DMS79 treated with DMSO at 0.1 percent for 48 hours (cell line): ENCODE measurements at places on chromosomes 7 and 10.
A peak's percentile ranks its signal among the peaks of the same experiment; 100 is the strongest.

- no peak for DNase-seq
Measured at GRCh38 chr10:107002068-107002467, 162.4 kb downstream of the SORCS1 start.

- no peak for DNase-seq
Measured at GRCh38 chr7:14233868-14234369, 244.5 kb upstream of the ETV1 start.

- DNase-seq, result no peak
Measured at GRCh38 chr7:18378989-18379605, 116.5 kb upstream of the HDAC9 start.

- DNase-seq, result no peak
Measured at GRCh38 chr7:68707958-68708357, 890.3 kb upstream of the AUTS2 start.

- no peak for DNase-seq
Measured at GRCh38 chr10:60031664-60032063, 125.3 kb upstream of the CCDC6 start.

DNA sequence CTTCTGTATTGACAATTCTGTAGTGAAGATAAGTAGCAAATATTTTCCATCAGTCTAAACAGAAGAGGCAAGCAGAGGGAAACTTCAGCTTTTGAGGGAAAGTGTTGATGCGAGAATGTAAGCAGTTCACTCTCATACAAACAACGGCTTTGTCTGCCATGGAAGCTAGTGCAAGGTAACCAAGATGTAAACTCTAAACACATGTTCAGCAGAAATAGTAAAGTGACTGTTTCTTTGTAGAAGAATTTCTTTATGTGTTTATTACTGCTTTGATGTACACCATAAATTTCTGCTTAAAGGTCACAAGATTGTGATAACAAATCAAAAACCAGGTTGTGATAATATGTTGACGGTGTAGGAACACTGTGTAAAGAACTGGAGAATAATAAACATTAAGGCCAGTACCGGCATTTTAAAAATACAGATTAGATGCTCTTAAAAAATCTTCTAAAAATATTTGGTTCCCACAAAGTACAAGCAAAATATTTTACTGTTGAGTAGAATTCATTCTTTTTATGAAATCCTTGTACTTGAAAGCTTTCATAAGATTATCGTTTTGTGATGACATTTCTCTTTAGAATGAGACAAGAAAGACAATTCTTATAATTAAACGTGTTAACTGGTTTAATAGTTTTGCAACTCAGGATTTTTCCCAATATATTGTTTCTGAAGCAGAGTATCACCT lies 34.2 kb downstream of the SEMA3C start:
- no peak for DNase-seq

DNA sequence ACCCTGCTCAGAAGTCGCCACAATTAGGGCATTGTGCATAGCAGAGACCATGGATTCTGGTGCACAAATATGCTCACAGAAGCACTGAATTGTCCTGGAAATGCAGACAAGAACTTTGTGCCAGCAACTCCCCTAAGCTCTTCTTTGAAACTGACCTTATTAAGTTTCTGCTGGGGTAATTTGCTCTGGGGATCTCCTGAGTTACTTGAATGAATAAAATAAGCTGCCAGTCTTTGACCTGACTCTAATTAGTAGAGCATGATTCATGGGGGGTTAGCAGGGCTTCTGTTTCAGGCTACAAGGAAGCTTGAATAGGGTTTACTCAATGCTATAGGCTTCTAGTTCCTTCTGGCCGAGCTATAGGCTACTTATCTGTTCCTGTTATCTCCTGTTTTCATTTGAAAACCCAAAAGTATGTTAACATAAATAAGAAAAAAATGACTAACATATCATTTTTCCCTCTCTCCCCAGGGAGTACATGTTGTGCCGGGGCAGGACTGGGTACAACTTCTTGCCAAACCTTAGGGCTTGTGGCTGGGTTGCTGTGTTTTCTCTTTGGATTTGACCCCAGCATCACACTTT lies 169.0 kb upstream of the TMEM229A start:
- DNase-seq, result no peak

DNA sequence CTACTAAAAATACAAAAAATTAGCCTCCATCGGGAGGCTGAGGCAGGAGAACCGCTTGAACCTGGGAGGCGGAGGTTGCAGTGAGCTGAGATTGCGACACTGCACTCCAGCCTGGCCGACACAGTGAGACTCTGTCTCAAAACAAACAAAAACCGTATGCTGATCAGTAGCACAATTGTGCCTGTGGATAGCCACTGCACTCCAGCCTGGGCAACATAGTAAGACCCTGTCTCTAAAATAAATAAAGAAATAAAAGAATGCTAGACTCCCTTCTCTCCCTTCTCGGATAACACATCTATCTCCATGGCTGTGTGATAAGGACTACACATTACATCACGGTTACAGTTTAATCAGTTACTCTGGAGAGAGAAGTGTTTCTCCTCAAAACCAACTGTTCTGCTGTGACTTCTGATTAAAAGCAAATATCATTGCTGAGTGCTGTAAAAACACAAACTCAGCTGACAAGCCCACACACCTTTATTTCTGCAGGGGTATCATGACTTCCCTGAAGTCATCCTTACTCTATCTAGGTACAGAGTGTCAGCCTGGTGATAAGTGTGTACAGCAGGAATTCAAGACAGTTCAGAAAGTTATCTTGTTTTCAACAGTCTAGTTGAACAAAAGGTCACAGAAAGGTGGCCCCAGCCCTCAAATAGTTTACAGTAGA lies 5.3 kb upstream of the ARHGAP19 start:
- no peak for DNase-seq

GRCh38 chr7:149824748-149825566 lies 13.2 kb upstream of the ZNF862 start:
- DNase-seq, result no peak

DNA sequence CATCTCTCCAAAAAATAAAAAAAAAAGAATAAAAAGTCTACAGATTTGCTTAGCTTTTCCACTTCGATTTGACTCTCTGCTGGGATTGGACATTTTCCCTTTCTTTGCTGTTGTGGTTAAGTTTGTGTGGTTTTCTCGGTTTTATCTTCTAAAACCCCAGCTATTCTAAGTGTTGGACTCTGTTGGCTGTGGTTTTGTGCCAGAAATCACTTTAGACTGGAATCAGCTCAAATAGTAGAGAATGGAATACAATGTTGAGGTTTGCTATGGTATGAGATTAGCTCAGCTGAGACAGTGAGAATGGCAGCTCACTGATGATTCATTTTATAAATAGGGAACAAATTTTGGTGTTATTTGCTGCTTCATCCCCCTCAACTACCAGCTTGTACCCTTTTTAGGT lies 116.0 kb downstream of the BUB3 start:
- no peak for DNase-seq

- peak; percentile 91 for DNase-seq
Measured at GRCh38 chr7:88219781-88220747, at the start of gene SRI. Gene SRI, minus strand, starts transcription at chr7:88220038. Its CDS starts 12 bp downstream, at chr7:88220026.

GRCh38 chr10:90787393-90788198 lies 70.2 kb downstream of the HTR7 start:
- no peak for DNase-seq

DNA sequence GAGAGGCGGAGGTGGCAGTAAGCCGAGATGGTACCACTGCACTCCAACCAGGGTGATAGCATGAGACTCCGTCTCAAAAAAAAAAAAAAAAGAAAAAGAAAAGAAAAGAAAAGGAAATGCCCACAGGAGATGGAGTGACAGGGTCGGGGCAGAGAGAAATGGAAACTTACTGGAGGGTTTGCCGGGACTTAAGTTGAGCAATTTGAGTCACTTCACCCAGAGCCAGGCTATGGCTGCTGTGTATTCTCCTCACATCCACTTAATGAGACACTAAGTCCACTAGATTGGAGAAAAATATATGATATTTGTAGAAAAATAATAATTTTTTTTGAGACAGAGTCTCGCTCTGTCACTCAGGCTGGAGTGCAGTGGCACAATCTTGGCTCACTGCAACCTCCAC lies 4.6 kb upstream of the PFKFB3 start:
- DNase-seq, result no peak

GRCh38 chr10:30827531-30828120 lies 198.1 kb upstream of the LYZL2 start:
- no peak for DNase-seq

GRCh38 chr7:100493476-100494264 lies 9.9 kb downstream of the NYAP1 start:
- DNase-seq, result no peak

DNA sequence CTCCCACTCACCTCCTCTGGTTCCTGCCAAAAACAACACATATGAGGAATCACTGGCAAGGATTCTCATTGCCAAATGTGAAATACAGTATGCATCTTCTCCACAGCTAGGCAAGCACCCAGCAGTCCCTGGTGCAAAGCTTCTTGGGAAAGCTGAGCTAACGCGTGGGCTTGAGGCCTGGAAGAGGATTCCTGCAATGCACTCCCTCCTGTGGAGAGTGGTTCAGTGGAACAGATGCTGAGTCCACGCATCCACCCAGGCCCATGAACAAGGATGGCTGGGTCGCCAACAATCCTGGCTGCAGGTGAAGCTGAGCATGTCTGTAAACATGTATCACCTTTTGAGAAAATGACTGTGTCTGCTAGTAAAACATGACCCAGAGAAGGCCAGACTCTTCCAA lies 113.2 kb upstream of the CHST15 start:
- no peak for DNase-seq

DNA sequence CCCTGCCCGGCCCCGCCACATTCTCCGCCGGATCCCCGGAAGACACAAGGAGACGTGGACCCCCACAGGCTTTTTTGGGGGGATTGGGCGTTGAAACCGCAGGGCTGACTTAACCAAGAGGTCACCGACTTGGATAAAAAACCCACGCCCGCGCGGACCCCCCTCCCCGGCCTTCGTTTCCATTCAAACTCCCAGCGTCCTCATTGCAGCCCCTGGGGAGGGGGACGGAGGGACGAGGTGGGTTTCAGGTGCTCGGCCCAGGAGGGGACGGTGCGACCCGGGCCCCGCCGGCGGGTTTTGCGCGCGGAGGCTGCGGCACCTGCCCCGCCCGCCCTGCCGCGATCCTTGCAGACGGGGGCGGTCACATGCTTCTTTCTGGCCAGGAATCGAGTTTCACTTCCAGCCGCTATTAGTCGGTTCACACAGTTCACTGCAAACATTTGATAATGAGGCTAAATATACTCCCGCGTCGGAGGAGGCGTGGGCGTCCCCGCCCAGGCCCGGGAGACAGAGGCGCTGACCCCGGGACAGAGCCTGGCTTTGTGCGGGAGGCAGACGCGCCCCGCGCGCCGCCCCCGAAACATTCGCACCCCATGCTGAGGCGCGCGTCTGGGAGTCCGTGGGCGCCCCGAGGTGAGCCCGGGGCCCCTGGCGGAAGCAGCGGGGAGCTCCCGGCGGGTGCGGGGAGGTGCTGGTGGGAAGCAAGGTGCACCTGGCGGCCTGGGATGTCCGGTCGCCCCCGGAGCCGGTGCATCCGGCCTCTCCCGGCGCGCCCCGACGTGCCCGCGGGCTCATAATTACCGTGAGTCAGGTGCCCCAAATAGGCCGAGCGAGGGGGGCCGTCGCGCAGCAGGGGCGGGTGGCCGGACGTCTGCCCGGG lies 2.7 kb upstream of the PDGFA start:
- peak; percentile 41 for DNase-seq

GRCh38 chr7:157467496-157468212 lies 130.8 kb downstream of the DNAJB6 start:
- DNase-seq, result no peak

GRCh38 chr10:122503886-122504609 lies 42.7 kb downstream of the HTRA1 start:
- no peak for DNase-seq

GRCh38 chr7:80918399-80918798 lies 452 bp downstream of the SEMA3C start:
- peak; percentile 77 for DNase-seq

GRCh38 chr10:66629996-66630395 lies 295.8 kb upstream of the LRRTM3 start:
- no peak for DNase-seq

- no peak for DNase-seq
Measured at GRCh38 chr7:43753271-43753810, 5.1 kb upstream of the BLVRA start.

DNA sequence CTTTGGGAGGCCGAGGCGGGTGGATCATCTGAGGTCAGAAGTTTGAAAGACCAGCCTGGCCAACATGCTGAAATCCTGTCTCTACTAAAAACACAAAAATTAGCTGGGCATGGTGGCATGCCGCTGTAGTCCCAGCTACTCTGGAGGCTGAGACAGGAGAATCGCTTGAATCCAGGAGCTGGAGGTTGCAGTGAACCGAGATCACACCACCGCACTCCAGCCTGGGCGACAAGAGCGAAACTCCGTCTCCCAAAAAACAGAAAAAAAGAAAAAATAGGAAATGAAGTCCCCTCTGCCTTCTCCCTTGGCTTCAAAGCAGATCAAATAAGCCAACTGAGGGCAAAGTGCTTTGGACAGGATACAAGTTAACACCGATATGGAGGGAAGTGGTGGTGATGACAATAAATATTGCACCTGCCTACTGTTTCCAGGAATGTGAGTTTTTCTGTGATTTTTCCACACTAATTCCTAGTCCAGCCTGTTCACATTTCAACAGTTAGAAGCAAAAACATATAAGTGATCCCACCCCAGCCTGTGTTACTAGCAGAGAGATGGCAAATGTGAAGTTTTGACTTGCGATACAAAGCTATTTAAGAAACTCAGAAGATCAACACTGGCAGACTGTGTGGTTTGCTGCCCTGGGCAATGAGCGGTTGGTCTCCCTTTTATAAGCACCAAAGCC lies 291.2 kb upstream of the AOAH start:
- no peak for DNase-seq

DNA sequence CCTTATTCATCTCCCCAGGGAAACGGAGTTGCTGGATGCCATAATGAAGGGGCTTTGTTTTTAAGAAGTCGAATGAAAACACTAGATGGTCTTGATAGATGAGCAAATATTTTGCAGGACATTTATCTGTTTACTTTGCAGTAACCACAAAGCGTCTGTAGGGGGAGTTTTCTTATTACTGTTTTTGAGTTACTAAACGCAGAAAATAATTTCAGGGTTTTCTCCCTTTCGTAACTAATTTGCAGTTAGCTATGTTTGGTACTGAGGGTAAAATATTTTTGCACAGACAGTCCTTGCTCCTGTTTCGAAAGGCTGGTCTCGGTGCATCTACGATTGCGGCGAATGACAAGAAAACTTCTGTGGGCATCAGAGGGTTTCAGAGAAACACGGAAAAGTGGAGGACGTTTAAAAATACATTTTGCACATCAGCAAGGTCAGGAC lies 505.6 kb upstream of the MKI67 start:
- DNase-seq, result no peak

DNA sequence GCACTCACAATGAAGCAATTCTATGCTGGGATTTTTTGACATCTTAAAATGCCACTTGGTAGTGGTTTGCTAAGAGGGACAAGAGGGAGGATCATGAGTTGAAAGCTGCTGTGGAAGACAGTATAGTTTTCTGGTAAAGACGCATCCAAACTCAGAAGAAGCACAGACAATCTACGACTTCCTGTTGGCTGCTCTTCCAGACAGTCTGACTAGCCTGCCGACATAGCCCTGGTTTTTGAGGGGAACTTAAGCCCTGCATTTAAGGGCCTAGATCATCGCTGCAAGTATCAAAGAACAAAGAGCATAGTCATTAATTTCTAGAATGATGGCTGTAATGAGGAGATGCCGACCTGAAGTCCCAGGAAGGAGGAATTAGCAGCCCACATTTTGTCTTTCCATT lies 99.9 kb upstream of the IKZF1 start:
- DNase-seq, result no peak
